ENCODE measurements at places on chromosomes 4 and X.

- no peak for DNase-seq
Observed at GRCh38 chrX:123476611-123477219, 256.1 kb downstream of the THOC2 start.

DNA sequence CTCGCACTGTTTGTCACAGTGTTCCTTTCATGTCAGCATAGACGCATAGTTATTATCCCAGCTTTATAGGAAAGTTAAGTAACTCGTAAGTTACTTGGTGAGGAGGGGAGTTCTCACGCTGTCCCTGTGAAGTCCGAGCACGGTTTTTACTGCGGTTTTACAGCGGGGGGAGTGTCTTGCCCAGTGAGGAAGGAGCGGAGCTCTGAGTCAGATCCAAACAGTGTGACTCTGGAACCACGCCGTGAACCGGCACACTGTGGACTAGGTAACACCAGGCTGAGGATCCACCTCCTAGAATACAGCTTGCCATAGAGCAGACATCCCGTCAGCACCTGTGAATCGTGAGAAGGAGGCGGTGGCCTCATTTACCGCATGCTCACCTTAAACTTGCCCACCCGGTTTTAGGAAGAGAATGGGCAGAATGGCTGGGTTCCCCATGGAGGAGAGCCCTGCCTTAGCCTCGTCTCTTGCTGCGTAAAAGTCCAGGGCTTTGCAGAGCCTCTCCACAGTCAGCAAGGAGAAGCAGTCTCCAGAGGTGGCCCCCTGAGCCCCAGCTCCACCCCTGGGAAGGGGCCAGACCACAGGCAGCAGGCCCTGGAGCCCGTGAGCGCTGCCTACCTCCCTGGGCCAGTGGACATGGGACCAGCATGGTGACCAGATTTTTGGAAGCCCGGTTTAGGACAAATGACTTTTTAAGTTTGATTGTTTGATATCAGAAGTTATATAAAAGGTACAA lies 40.2 kb upstream of the HGFAC start:
- no peak for DNase-seq

DNA sequence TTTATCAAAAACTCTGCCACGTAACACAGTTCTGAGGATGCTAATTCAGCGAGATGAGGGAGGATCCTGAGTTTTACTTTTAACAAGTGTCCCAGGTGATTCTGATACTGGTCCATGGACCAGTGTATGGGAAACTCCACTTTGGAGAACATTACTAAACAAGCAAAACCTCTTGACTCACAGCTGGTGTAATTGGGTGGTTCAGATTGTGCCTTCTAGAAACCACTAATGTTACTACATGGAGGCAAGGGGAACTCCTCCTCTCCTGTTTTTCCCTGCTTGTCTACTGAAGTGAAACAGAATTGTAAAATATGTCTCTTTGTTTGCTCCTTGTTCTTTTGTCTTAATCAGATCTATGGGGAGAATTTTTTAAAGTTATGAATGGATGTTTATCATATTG lies 62.6 kb downstream of the FRAS1 start:
- no peak for DNase-seq

DNA sequence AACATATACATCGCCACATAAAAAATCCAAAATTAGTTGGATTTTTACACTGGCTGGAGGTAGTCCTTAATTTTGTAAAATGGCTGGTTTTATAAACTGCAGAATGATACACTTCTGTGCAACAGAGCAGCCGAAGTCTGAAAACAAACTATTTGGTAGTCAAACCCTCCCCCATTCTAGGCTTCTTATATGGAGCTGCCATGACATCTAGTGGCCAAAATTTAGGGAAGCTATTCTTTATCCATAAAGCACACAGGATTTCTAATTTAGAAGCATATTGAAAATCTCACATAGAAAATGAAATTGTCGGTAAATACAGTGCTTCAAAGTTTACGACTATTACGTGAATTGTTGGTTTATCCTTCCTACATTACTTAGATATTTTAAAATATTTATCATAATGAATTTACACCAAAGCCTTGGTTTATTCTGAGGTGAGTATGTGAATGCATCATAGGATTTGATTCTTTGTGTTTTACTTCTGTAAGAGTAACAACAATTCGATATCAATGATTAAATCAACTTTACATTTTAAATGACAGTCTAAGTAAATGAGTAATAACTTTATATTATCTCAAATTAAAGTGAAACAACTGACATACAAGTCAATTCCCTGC lies 113.4 kb upstream of the FAM241A start:
- DNase-seq: peak; percentile 26

DNA sequence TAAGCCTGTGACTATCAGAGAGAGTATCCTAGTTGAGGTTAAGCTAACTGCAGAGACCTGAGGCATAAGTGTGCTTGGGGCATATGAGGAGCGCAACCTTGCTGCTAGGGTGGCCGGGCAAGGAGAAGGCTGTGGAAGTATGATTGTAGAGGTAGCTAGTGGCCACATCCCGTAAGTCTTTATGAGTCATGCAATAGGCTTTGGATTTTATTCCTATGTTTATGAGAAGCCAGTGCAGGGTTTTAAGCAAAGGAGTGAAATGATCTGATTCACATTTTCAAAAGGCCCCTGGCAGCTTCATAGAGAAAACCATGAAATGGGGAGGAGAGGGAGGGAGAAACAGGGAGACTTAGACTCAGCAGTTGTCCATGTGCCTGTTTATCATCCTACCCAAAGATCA lies 92.1 kb upstream of the WDFY3 start:
- no peak for DNase-seq

- peak; percentile 65 for DNase-seq
Observed at GRCh38 chr4:155809835-155810234, 51.0 kb downstream of the GUCY1B1 start.

DNA sequence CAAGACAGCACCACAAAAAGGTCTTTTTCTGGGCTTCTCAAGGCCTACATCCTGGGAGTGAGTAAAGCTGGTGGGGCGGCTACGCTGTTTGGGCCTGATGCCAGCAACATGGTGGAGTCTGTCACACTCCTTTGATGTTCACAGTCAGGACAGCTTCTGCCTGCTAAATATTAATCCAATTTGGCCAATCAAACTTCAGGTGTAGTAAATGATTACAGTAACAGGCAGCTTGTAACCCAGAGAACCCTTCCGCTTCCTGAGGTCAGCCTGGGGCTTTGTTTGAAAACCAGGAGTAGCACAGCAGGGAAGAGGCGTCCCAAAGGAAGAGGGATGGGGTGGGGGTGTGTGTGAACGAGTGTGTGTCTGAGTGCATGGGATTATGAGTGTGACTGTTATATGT lies 220.4 kb downstream of the MAML3 start:
- no peak for DNase-seq

- peak; percentile 73 for DNase-seq
Observed at GRCh38 chr4:112145790-112146501, 692 bp downstream of the FAM241A start.

DNA sequence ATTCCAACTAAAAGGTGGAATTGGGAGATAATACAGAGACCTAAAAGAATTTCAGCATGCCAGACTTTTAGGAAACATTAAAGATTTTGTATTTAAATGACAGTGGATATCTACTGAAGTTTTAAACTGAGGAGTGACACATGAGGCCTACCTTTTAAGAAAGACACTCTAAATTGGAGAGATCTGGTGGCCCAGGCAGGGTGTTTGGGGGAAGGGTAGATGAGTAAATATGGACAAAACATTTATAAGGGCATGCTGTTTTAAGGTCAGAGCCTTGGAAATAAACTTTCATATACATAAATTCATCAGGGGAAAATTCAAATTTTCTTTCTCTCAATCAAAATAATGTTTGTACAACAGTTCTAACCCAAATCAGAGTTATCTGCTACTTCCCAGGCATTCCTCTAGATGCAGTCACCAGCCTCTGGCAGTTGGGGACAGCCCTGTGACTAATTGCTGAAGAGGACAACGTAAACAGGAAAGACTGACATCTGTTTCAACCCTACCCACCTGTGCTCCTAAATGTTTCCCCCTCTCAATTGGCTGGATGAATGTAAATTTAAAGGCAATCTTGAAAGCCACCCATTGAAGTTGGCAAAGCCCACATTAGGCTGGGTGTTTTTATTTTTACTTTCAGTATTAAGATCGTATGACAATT lies 1646.9 kb upstream of the ADGRL3 start:
- peak; percentile 34 for DNase-seq

DNA sequence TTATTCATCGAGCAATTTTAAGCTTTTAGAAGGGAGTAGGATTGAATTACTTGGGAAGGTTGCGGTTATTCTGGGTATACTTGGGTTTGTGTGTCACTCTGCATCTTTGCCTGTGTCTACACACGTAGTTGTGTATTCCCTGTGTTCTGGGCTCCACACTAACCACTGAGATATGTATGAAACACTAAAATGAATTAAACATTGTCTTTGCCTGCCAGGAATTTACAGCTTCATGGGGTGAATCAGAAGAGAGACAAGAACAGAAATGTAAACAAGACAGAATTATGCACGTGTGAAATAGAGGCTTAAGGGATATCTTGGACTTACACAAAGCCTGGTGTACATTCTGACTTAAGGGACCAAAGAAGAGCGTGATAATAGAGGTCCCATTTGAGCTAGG lies 228.5 kb downstream of the AFF2 start:
- DNase-seq: no peak

DNA sequence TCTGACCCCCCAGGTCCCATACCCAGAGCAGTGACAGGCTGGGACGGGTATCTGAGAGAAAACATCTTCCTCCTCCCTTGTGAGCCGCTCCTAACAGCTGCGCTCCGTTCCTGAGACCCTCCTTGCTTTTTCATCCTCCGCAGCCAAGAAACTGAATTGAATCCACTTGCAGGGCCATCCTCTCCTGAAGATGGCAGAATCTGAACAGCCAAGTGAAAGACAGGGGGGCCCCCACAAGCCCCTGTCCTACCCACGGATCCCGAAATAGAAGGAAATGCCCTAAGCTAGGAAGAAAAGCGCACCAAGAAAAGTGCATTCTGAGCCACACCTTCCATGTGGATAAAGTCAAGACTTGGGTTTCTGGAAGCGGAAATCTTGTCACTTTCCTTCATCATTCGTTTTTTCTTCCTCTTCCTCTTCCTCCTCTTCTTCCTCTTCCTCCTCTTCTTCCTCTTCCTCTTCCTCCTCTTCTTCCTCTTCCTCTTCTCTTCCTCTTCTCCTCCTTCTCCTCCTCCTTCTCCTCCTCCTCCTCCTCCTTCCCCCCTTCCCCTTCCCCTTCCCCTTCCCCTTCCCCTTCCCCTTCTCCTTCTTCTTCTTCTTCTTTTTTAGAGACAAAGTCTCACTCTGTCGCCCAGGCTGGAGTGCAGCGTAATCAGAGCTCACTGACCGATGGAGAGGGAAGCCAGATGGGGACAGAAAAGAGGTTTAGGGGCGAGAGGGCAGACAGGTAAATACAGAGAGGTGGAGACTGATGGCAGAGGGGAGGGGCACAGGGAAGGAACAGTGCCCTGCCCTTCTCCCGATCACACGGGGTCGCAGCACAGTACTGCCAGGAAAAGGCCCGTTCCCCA lies 86.0 kb upstream of the WWC2 start:
- DNase-seq: no peak

GRCh38 chr4:81065446-81065845 lies 34.9 kb downstream of the BMP3 start:
- DNase-seq: no peak
